ENCODE measurements at places on chromosomes 4 and X.

DNA sequence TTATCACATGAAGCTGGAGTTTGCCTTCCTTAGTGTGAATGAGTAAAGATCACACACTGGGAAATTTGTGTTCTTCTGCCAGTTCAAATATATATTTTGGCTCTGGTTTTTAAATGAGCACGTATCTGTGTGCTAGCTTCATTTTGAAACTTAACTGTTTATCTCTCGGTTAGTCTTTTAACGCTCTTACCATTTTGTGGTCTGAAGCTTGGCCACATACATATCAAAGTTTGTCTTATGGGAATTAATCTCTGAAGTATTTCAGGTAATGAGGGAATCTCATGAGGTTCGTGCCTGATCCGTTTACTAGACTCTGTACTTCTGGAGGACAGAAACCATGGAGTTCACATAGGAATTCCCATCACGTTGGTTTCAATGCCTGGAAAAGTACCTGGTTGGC lies 13.8 kb downstream of the ATP10D start:
- no peak for DNase-seq

DNA sequence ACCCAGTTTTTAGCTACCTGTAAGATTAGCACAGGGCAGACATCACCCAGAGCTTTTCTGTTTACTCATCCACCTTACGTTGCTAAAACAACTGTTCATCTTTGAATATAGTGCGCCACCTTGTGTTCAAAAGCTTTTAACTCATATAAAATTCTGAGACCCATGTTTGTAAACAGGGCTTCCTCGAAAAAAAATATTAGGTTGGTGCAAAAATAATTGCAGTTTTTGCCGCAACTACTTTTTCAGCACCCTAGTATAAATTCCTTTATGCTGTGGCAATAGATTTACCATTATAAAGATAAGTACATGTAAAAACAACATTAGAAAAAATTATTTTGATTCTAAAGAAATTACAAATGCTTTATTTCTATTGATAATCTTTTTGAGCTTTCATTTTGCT lies 147.9 kb downstream of the LRBA start:
- DNase-seq = peak; percentile 92

DNA sequence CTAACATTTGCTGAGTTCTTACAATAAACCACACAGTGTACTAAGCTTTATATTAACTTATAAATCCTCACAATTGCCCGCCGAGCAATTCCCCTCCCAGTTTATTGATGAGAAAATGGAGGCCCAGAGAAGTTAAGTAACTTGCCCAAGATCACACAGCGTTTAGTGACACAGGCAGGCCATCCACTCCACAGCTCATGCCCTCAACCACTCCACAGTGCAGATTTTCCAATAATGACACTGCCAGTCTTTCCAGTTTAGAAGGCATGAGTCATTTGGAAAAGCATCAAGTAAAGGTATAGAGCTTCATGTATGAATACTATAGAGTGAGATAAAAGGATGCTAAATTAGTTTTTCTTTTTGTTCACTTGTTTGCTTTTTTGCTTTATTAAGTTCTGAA lies 208.5 kb downstream of the CAMK2D start:
- DNase-seq = no peak

DNA sequence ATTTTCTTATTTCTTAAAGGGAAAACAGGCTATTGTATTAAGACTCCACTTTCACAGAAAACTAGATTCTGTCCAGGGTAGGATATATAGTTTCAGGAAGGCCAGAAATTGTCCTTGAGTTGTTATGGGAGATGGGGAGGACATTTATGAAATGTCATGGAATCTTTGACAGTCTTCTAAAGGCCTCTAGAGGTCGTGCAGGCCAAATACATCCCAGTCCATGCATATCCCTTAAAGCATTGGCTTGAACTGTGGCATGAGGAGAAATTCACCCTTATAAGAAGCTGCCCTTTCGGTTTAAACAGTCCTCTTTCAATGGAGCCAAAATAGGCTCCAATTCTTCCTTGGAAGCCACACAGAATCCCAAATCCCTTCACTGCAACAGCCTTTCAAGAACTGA lies 183.6 kb upstream of the NOCT start:
- DNase-seq = no peak

GRCh38 chrX:154748712-154749339 lies 2.1 kb downstream of the GAB3 start:
- peak; percentile 83 for DNase-seq

GRCh38 chrX:137667776-137668175 lies 101.8 kb downstream of the ZIC3 start:
- no peak for DNase-seq
